Effector memory CD4-positive, alpha-beta T cell (primary cell): ENCODE measurements at places on chromosomes 1 and 21.

GRCh38 chr1:3135073-3135702, 66.2 kb downstream of the PRDM16 start:
- DNase-seq = no peak

- no peak for DNase-seq
Observed at GRCh38 chr1:205477759-205478247, 22.0 kb upstream of the BLACAT1 start.

DNA sequence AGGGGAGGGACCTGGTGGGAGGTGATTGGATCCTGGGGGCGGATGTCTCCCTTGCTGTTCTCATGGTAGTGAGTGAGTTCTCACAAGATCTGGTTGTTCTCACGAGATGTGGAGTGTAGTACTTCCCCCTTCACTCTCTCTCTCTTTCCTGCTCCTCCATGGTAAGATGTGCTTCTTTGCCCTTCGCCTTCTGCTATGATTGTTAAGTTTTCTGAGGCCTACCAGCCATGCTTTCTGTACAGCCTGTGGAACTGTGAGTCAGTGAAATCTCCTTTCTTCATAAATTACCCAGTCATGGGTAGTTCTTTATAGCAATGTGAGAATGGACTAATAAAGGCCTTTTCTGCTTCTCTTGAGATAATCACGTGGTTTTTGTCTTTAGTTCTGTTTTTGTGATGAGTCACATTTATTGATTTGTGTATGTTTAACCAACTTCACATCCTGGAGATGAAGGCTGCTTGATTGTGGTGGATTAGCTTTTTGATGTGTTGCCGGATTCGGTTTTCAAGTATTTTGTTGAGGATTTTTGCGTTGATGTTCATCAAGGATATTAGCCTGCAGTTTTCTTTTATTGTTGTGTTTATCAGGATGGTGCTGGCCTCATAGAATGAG, 45.5 kb downstream of the RABGAP1L start:
- no peak for DNase-seq

DNA sequence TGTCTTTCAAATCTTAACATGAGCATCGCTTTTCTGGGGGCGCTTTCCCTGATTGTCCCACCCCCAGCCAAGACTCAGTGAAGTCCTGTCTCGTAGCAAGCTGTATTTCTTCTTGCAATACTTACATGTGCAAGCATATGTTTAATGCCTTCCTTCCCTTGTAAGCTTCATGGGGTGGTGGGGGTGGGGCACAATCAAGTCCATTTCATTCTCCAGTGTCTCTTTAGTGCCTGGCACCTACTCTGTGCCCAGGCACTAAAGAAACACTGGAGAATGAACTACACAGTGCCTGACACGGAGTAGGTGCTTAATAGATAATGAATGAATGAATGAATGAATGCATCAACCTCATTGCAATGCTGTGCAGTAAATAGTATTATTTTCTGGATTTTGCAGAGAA, 143.1 kb downstream of the PLPP3 start:
- DNase-seq = no peak

DNA sequence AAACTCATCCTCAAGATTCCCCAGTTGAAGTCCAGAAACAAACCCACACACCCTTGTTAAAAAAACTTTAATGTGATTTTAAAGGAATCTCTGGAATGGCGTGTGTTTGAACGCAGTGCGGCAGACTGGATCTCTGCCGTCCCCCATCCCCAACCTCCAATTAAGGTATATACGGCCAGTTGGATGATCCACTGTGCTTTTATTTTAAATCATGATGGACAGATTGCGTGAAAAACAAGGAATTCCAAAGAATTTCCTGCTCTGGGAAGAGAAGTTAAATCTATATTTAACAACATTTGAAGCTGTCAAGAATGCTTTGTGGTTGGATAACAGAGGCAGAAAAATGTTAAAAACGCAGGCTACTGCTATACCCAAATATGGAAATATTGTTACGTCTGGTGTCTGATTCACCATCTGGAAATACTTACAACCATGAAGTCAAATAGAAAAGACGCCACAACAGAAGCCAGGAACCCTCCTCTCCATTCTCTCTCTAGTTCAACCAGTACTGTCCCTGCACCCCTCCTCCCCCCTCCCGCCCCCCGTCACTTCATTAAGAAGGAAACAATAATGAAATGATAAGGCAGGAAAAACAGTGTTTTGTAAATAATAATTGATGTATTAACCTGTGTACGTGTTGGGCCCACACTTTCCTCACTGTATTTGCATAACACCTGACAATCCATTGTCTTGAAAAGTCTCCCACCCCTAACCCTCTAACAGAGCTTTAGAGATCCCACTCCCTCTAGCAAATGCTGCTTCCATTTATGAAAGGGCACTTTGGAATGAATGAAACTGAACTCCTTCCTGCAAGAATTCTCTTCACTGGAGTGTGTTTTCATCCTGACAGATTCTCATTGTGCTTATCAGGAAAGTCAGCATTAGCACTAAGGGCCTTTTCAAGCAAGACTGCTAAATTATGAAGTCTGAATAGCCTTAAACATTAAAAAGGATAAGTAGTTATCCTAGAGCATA, 2.0 kb upstream of the CCN1 start:
- no peak for DNase-seq

GRCh38 chr1:115241309-115241708, 96.7 kb downstream of the NGF start:
- no peak for DNase-seq
